Dermis blood vessel endothelial cell (primary cell): ENCODE measurements at places on chromosomes 1 and 21.

GRCh38 chr1:161781995-161782394 lies 15.9 kb downstream of the ATF6 start:
- no peak for DNase-seq

DNA sequence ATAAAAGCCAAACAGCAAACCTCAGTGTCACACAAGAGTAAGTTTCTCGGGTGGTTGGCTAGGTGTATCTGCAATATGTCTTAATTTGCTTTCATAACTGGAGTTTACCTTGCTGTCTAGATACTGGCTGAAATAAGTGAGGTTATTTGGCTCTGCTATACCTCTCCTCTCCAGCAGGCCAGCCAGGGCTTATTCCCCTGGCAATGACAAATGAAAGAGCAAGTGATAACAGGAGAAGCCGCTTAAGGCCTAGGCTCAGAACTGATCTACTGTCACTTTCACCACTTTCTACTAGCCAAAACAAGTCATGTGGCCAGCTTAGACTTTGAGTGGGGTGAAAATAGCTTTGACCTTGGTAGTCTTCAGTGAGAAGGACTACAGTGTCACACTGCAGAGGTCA lies 4.8 kb upstream of the RPE65 start:
- DNase-seq: no peak

DNA sequence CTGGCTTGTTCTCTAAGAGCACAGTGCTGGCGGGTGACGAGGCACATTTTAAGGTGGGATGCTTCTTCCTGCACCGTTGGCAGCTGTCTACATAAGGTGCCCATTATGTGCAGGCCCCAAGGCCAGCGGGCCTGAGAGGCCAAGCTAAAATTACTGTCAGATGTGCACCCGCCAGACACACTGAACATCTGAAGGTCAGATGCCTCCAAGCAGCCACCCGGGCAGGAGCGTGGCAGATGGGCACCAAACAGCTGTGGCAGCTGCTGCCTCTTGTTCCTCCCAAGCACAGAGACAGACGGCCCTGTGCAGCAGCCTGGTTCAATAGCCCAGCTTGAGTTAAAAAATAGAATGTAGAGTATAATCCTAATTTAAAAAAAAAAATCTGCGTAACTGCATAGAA lies 211.9 kb upstream of the EDN2 start:
- DNase-seq: no peak

GRCh38 chr1:28602536-28603439 lies 10.7 kb downstream of the RAB42 start:
- peak; percentile 88 for DNase-seq

DNA sequence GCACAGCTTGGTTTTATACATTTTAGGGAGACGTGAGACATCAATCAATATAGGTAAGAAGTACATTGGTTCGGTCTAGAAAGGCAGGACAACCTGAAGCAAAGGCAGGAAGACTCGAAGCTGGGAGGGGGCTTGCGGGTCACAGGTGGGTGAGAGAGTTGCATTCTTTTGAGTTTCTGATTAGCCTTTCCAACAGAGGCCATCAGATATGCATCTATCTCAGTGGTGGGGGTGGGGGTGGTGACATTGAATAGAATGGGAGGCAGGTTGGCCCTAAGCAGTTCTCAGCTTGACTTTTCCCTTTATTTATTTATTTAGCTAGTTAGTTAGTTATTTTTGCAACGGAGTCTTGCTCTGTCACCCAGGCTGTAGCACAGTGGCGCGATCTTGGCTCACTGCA lies 85.6 kb downstream of the WDR4 start:
- DNase-seq: no peak

- DNase-seq: no peak
Observed at GRCh38 chr1:109395602-109396512, 1.9 kb downstream of the SORT1 start.

DNA sequence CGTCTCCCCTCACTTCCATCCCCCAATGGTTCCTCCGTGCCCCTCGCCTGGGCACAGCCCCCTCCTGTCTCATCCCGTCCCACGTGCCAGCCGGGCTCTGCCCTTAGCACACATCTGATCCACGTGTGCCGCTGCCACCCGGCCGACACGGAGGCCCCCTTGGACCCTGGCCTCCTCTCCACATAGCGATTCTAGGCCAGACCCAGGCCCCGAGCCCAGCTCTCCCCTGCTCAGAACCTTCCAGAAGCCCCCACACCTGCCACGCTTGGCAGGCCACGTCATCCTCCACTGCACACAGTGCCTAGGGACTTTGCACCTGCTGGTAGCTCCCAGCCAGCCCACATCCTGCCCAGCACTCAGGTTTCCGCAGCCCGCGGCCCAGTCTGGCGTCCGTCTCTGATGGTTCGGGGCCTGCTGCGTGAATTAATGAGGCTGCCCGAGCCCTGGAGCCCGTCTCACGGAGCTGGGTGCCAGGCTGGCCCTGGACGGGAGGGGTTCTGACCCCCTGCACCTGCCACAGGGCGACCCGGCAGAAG lies 20.1 kb downstream of the PLCH2 start:
- no peak for DNase-seq

DNA sequence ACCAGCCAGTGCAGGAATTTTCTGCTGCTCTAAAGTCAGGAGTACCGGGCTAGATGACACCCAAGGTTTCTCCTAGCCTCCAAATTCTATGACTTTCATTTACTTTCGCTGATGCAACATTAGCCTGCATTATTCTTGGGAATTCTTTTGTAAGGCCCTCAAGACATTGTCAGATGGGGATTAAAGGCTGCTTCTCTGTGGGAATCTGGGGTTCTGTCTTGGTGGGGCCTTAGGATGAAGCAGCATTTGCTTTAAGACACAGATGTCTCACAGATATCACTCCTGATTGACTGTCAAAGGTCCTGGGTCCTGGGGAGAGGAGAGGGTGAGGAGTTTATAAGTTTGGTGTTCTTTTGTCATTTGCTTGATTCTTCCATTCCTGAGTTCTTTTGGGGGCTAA lies 11.6 kb downstream of the PKP1 start:
- no peak for DNase-seq

- DNase-seq: no peak
Observed at GRCh38 chr1:172386046-172386445, 34.4 kb upstream of the C1orf105 start.

GRCh38 chr1:36866169-36866814 lies 168.0 kb downstream of the GRIK3 start:
- peak; percentile 12 for DNase-seq

- no peak for DNase-seq
Observed at GRCh38 chr21:44761747-44762208, 39.8 kb downstream of the UBE2G2 start.

DNA sequence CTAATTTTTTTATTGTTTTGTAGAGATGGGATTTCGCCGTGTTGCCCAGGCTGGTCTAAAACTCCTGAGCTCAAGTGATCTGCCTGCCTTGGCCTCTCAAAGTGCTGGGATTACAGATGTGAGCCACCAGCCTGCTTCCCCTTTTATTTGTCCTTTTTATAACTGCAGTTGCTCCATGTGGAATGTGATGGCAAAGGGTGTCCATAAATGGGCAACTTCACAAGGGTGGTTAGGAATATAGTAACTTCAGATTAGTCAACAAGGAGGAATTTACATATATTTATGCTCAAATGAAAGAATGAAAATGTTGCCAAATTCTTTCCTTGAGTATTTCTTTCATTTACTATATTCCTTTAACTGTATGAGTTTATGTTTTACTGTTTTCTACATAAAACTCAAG lies 182.9 kb downstream of the BACH1 start:
- DNase-seq: no peak

DNA sequence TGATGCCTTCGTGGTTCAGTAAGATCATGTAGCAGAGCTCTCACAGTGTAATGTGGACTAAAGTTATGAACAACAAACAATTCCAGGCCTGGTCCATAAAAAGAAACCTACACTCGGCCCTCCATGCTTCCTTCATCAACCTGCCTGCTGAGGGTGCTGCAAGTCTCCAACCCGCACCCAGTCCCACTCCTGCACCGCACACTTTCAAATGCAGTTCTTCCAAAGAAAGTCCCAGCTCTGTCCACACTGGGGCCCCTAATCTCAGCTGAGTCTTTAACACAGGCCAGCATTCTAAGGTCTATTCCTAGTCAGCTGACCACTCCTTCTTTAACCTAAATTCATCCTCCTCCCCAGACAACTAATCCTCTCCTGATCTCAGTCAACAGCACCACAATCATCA lies 71.5 kb upstream of the NR5A2 start:
- DNase-seq: no peak

- DNase-seq: no peak
Observed at GRCh38 chr1:235158680-235159079, 2.4 kb downstream of the RBM34 start.

DNA sequence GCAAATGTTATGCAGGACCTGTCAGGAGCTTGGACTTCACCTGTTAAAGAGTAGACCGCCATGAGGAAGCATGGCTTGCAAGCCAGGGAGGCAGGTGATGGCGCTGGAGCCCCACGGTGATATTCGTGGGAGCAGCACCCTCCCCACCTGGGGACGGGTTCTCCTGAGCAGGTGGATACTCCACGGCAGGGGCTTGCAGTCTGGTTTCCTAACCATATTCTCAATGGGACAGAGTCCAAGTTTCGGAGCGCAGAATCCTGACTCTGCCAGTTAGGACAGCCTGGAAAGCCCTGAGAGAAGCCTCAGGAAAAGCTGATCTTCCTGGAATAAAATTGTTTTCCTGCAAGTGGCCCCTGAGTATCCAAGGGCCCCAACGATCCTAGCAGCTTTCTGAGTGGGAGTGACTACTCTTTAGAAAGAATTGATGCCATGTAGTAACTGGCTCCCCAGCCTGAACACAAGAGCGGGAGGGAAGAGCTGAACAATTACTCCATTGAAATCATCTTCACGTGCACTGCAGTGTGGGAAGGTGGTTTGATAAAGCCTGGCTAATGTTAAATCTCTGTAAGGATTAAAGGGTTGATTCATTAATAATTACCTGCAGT lies 146.3 kb upstream of the RAB4A start:
- DNase-seq: peak; percentile 4

DNA sequence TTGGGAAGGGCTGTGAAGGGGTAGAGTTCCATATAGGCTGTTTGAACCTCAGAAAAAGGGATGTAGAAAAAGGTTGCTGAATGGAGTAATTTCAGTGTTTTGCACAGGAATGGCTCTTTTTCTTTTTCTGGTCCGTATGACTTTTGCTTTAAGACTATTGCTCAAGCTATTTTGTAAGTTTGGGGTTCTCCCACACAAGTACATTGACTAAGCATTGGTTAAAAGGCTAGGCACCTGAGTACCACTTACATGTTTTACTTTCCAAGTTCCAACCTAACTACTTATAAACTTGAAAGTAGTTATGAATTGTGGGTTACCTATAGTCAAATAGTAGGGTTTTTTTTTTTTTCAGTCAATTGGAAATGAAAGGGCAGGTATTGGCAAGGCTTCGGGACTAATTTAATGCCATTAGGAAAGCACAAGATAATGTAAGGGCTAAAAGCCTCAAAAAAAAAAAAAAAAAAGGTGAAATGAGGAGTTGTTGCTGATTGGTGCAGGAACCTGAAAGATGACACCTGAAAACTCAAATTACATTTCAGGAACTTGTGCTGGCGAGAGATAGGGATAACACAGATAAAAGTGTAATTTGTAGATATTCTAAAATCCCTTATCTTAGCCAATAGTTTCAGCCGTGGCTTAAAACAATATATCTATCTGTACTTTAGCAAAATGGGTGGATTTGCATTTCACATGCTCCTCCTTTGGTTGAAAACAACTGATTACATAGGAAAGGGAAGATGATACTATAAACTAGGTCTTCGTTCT lies 209.5 kb downstream of the RPS6KC1 start:
- no peak for DNase-seq

DNA sequence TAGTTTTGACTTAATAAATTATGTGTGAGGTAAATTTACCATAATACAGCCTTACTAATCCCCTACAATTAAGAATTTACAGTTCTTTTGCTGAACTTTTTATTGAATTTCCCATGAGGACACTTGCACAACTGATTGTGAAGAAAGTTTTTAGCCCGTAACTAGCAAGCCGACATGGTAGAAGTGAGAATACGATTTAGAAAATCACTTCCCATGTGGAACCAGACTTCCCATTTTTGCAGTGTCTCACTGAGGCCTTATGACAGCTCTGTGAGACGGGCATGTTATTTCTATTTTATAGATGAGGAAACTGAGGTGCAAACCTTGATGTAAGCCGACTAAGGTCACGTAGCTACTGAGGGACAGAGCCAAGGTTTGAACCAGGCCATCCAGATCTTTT lies 32.5 kb upstream of the LMO4 start:
- no peak for DNase-seq

GRCh38 chr1:209383422-209383821 lies 200.1 kb upstream of the CAMK1G start:
- no peak for DNase-seq

DNA sequence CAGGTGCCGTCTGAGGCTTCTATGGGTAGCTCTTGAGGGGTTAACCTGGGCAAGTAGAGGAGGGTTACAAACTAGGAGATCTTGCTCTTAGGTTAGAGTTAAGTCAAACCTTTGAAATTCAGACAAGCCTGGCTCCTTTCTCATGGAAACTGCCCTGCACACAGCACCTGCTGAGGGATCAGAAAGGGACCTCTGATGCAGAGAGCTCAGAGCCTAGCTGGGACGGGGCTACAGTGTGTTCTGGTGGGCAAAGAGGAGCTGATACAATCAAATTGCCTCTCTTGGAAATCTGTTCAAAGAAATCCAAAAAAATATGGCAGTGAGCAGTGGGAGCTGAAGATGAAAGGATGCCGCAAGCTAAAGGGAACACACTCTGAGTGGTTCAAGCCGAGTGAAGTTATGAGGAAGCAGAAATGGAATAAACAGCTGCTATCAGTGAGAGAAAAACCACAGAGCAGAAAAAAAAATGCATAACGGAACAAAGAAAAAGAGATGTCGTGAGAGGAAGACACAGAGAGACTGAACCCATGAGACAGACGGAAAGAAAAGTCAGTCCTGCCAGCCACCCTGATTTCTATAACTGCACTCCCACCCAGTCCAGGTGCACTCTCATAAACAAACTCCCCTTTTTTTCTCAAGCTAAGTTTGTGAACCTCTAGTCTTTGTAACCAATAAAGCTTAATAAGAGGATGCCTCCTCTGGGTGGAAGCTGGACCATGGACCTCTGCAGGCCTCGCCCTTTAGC lies 26.6 kb downstream of the PAFAH2 start:
- DNase-seq: no peak

DNA sequence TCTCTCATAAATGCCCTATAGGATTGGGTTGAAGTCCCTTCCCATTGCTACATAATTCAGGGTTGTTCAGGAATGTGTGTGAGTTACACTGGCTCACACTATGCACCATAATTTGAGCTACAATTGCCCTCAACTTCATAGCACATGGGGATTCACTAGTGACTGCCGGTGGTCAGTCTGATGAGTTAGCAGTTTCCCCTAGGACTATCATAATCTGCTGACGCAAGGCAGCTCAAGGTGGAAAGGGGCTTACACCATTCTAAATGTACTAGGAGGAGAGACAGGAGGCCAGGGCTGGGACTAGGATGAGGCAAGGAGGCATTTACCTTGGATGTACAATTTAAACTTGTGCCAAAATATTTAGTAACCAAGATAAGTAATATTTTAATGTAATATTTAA lies 224.7 kb downstream of the GRIK1 start:
- no peak for DNase-seq

- DNase-seq: no peak
Observed at GRCh38 chr1:65479554-65480204, 59.2 kb downstream of the LEPR start.
